ENCODE measurements at places on chromosomes 2 and 18. TPM values are rescaled to one million over a fixed set of nuclear protein-coding genes. Genes with fewer than 3 reads are reported as not detected.

DNA sequence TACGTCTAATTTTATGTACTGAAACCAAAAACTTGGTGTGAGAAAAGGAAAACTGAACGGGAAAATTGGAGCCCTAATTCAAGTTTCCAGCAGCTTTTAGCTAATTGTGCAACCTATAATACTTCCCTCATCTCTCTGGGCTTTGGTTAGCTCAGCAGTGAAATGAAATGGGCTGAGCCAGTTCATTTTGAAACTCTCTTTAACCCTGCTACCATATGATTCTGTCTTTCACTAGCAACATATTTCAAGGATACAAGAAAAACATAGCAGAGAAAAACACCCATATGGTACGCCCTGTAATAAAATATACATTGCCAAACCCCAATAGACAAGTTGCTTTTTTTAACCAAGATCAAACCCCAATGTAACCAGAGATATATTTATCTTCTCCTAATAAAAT, 799 bp downstream of the SYT4 start:
- H3K4me3 ChIP-seq: no peak overlapping the region
- no peak overlapping the region for H3K27ac ChIP-seq
- no peaks in the 10 kb centered on the region for H3K36me3 ChIP-seq
- no peak for DNase-seq
- H3K4me1 ChIP-seq: no peaks in the 10 kb centered on the region

DNA sequence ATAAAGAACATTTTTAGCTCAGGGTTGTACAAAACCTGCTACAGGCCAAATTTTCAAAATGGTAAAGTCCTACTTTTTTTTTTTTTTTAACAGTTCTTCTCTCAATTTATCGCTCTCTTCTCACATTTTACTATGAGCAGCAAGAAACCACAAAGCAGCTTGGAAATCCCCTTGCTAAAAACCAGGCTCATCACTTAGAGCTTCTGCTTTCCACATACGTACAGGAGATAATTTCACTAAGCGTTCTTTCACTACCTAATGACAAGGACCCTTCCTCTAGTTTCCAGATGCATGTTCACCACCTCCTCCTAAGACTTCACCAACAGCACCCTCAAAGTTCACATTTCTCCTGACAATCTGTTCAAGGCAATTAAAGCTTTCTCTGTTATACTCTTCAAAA, 294.9 kb upstream of the CYRIA start:
- no peak for DNase-seq
- H3K27me3 ChIP-seq: peaks cover 5% of the 10 kb centered on the region
- no peaks in the 10 kb centered on the region for H3K36me3 ChIP-seq
- no peak overlapping the region for H3K4me3 ChIP-seq
- no peak overlapping the region for H3K27ac ChIP-seq

Gene SPHKAP
- not detected for total RNA-seq

DNA sequence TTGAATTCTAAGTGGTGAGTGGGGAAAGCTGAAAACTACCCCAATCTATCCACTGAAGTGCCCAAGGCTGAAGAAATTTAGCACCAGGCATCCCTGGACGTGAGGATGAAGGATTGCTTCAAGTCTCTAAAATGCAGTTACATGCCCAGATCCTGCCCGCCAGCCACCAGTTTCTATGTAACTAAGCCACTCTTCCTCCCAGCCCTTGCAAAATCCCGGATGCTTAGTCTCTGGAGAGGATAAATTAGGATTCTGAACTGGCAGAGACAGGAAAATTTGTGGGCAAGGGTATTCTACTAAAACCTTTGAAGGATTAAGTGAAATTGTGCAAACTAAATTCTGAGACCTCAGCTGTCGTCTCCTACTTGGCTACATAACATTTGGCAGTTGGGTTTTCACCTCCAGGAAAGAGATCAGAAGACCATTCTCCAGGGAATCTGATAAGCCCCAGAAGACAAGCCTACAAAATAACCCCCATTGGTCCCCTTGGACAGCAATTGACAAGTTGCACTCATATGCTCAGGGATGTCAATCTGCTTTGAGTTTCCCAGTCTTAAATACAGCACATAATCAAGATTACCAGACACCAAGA, 93.9 kb upstream of the CD226 start:
- DNase-seq: no peak
- H3K27me3 ChIP-seq: no peaks in the 10 kb centered on the region
- peaks cover 8% of the 10 kb centered on the region for H3K4me1 ChIP-seq
- no peaks in the 10 kb centered on the region for H3K36me3 ChIP-seq
- H3K27ac ChIP-seq: no peak overlapping the region

DNA sequence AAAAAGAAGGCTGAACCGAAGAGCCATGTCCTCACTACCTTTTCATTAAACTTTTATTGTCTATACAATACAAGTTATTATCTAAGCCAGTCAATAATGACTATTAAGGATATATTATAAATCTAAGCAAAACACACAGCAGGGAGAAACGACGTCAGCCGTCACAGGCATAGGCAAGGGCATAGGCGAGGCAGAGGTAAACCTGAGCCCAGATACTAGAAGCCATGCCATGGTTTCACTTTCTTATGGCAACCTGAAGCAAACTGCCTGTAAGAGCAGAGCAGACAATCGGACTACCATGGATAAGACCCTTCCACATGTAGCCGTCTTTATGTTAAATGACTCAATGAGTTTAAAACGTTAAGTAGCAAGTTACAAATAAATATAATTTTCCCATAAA, 238.5 kb upstream of the ZNF521 start:
- H3K36me3 ChIP-seq: no peaks in the 10 kb centered on the region
- H3K4me3 ChIP-seq: no peak overlapping the region
- no peak for DNase-seq
- H3K27ac ChIP-seq: no peak overlapping the region

Gene GTF3C2
- total RNA-seq: 88.2 TPM

- DNase-seq: no peak
- H3K36me3 ChIP-seq: no peaks in the 10 kb centered on the region
- H3K27ac ChIP-seq: no peak overlapping the region
- H3K4me3 ChIP-seq: no peak overlapping the region
- H3K27me3 ChIP-seq: no peaks in the 10 kb centered on the region
These were observed 159.8 kb downstream of the TAF4B start for GRCh38 chr18:26386002-26386401.

GRCh38 chr2:79982445-79982844, 322.1 kb downstream of the LRRTM1 start:
- H3K4me1 ChIP-seq: no peaks in the 10 kb centered on the region
- H3K36me3 ChIP-seq: no peaks in the 10 kb centered on the region
- H3K27me3 ChIP-seq: no peaks in the 10 kb centered on the region
- no peak overlapping the region for H3K27ac ChIP-seq

- no peaks in the 10 kb centered on the region for H3K4me1 ChIP-seq
- H3K4me3 ChIP-seq: no peak overlapping the region
- no peak overlapping the region for H3K27ac ChIP-seq
- no peaks in the 10 kb centered on the region for H3K36me3 ChIP-seq
These were observed 93.0 kb upstream of the SLC39A10 start for GRCh38 chr2:195563857-195564512.

DNA sequence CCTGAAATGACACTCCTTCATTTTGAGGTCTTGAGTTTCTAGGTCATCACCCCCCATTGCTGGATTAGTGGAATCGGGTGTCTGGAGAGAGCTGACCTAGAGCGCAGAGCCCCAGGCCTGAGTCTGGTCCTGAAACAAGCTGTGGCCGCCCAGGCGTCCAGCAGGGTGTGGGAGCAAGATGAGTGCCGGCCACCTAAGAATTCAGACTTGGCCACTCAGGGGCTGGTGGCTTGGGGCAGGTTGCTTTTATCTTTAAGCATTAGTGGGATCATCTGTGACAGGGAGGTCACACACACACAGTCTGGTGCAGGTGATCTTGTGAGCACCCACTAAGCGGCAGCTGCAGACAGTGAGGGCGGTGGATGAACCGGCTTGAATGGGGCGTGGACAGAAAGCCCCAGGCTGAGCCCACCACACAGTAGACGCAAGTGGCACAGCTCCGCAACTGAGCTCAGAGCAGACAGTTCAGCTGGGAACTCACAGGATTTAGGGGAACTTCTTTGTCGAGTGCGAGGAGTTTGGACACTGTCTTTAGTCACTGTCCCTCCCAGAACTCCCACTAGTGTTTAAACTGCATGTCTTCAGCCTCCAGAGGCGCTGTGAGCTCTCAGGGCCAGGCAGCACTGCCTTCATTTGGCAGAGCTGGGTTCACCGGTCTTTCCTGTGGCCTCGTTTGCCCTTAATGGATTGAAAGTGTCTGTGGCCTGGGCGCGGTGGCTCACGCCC, 21.5 kb downstream of the ITGB1BP1 start:
- no peak overlapping the region for H3K27ac ChIP-seq
- no peaks in the 10 kb centered on the region for H3K4me1 ChIP-seq
- no peaks in the 10 kb centered on the region for H3K27me3 ChIP-seq
- H3K4me3 ChIP-seq: no peak overlapping the region
- H3K36me3 ChIP-seq: peaks cover 3% of the 10 kb centered on the region

Gene TEKT4
- total RNA-seq: not detected

- peak within 1 kb of the TSS; percentile 96 for H3K27ac ChIP-seq
- peaks cover 17% of the 10 kb centered on the region for H3K4me1 ChIP-seq
- no peaks in the 10 kb centered on the region for H3K36me3 ChIP-seq
- peak; percentile 93 for DNase-seq
- peak within 1 kb of the TSS; percentile 84 for H3K4me3 ChIP-seq
These were observed at the start of gene SP3 for GRCh38 chr2:173965372-173966025. Gene SP3 (minus strand): TSS chr2:173965373. CDS start chr2:173965171, 202 bp downstream.

Gene FAM124B
- total RNA-seq: not detected

- H3K36me3 ChIP-seq: no peaks in the 10 kb centered on the region
- no peak overlapping the region for H3K27ac ChIP-seq
- H3K27me3 ChIP-seq: no peaks in the 10 kb centered on the region
- no peak for DNase-seq
These were observed 18.2 kb upstream of the DUSP2 start for GRCh38 chr2:96163415-96163767.

DNA sequence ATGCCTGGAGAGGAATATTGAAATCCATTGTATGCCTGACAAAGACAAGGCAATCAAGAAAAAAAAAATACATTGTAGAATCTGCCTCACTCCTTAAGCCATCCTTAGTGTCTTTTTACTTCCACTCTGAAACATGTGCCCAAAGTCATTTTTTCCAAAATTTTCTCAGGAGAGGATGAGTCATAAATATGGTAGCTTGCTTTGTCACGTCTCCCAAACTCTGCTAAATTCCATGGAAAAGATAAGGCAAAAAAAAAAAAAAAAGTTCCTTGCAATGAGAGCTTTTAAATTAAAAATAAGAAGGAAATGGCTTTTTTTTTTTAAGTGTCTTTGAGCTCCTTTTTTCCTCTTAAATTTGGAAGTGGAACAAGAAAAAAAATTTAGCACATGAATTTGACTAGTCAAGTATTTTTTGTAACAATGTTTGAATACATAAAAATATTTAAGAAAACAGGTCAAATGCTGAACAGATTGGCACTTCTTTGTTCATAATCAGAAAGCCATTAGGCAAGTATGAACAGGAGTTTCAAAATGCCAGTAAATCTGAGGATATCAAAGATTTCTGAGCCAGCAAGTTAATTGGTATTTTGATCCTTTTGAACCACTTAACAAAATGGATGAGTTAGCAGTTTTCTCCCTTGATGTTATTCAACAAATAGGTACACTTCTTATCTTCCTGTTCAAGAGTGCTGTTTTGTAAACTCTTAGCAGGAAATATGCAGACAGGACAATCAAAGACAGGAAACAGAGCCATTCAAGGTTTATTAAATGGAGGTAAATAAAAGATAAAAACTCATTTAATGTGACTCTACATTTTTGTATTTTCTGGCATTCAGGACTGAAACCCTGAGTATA, 247.3 kb upstream of the SP5 start:
- DNase-seq: no peak
- H3K4me1 ChIP-seq: no peaks in the 10 kb centered on the region
- H3K27me3 ChIP-seq: no peaks in the 10 kb centered on the region
- no peak overlapping the region for H3K27ac ChIP-seq

DNA sequence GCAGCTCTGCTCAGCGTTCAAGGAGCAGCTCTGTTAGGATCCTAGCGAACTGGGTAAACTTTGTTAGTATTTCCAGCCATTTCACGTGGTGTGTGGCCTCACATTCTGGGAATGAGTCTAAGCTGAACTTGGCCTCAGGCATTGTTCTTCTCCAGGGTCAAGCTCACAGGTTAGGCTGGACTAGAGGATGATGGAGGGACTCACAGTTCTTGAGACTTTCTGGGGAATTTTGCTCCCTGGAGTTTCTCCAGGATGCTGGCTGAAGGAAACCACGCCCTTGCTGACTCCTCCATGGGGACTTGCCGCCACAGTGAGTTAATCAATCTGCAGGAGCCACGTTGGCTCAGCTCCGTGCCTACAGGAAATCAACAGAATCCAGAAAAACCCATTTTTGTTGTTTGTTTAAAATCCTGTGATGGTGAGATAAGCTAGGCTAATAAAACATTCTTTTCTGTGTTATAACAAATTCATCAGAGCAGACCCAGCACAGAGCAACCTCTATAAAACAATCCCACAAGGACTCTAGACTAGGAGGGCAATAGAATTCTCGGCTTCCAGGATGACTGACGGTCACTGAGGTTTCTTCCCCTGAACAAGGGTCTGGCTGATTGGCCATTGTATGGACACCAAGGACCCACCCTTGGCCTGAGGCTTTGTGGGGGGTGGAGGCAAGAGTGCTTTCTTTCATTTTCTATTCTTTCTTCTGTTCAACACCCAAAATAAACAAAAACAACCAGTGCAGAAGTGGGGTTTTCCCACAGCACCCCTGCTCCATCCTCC, 12.6 kb downstream of the CNDP1 start:
- H3K36me3 ChIP-seq: no peaks in the 10 kb centered on the region
- H3K27me3 ChIP-seq: no peaks in the 10 kb centered on the region
- no peaks in the 10 kb centered on the region for H3K4me1 ChIP-seq
- no peak overlapping the region for H3K27ac ChIP-seq
- DNase-seq: no peak

DNA sequence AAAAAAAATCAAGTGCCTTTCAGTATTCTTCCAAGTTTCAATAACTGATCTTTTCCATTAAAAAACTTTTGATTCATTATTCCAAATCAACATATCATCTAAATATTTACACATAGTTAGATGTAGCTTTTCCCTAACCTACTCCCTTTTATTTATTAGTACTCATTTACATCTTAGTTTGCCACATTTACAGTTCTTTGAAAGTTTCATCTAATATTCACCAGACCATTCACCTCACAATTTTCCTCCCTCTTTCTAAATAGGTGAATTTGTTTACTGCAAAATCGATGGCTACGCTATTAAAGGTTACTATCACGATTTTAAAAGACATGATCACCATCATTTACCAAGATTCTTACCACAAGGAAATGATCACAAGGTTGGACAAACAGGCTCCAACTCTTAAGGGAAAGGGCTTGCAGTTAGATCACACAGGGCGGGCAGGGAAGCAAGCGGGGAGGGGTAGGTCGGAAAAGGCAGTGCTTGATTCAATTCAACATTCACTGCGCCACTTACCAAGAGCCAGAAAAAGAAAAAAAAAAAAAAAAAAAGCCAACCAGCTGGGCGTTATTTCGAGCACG, 654 bp upstream of the MARCHF7 start:
- no peaks in the 10 kb centered on the region for H3K27me3 ChIP-seq
- no peak for DNase-seq
- H3K36me3 ChIP-seq: peaks cover 10% of the 10 kb centered on the region
- H3K4me3 ChIP-seq: peak overlapping the region; percentile 98
- H3K27ac ChIP-seq: peak overlapping the region; percentile 93
- peaks cover 8% of the 10 kb centered on the region for H3K4me1 ChIP-seq

DNA sequence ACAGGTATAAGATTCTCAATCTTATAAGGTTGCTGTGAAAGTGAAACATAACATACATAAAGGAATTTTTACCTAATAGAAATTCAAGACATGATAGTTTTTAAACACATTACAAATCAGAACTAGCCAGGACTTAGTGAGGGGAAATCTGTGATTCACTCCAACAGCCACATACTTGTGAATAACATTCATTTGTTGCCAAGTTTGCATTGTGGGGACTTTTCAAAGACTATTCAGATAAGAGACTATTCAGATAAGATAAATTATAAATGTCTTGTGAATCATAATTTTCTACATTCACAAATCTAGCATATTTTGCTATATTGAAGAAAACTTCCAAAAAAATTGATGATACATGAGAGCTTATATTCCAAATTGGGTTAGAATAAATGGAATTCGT, 345.3 kb upstream of the CDH20 start:
- no peak overlapping the region for H3K27ac ChIP-seq
- no peaks in the 10 kb centered on the region for H3K36me3 ChIP-seq
- DNase-seq: no peak

Data from HCT116 (cell line).